ENCODE measurements at places on chromosomes 16 and 17.

DNA sequence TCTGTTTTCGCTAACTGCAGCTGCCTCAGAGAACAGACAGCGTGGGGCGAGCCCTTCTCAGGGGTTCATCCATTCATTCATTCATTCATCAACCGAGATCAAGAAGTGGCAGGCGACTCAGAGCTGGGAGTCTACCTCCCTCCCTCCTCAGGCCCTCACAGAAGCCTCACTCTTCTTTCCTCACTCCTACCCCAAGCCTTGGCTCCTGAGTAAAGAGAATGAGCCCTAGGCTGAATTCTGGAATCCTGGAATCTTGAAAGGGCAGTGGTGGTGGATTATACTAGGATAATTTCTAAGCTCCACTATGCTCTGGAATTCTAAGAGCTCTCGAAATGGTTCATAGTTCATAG, 2.3 kb upstream of the DLX3 start:
- DNase-seq: no peak

DNA sequence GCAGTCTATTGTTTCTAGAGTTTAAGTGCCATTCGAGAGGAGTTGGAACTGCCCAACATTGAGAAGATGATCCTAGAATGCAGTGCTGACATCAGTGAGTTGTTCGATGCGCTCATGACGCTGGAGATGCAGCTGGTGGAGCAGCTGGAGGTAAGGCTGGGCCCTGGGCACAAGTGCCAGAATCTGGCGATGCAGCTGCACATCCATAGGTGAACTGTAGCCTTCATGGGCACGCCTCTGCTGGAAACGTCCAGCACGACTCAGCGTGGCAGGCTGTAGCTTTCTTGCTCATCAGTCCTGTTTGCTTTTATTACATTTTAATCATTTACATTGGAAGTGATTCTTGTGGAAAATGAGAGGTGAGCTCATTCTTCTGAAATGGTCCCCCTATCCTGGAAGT, 31.7 kb downstream of the DRC3 start:
- DNase-seq: no peak

GRCh38 chr17:66717641-66718058, 117.3 kb upstream of the CACNG5 start:
- DNase-seq: no peak

- DNase-seq: no peak
These were observed 8.0 kb downstream of the CFAP20 start for GRCh38 chr16:58121132-58121531.

GRCh38 chr17:75404731-75405364, 630 bp downstream of the GRB2 start:
- DNase-seq: peak; percentile 41

DNA sequence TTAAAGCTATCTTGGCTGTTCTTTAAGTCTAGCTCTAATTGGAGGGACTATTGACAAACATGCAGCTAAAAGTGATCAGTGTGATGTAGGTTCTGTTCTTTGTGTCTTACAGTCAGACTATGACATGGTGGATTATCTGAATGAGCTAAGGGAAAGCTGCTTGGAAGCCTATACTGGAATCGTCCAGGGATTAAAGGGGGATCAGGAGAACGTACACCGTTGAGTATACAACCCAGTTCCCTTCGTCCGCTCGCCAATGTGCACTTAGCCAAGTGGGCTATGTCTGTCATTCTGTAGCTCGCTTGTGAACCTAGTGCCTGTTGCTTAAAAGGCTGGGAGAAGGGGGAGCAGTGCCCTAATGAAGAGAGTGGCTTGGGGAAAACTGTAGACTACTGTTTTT, 15.8 kb upstream of the TBKBP1 start:
- no peak for DNase-seq

DNA sequence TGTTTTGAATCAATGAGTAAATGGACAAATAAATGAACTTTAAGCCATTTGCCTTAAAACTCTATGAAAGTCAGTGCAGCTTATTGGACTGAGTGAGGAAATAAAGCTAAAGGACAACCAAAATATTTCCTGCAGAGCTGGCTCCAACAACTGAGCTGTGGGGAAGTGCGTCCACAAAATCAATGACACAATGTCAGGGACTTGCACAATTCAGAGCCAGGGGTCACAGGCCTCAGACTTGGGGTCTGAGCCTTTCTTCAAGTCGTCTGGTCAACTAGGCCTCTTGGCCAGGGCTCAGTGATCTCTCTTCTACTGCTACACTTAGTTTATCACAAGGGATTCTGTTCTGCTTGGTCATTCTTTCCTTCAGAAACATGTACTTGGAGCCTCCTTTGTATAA, 26.2 kb upstream of the RHBDL3 start:
- no peak for DNase-seq

DNA sequence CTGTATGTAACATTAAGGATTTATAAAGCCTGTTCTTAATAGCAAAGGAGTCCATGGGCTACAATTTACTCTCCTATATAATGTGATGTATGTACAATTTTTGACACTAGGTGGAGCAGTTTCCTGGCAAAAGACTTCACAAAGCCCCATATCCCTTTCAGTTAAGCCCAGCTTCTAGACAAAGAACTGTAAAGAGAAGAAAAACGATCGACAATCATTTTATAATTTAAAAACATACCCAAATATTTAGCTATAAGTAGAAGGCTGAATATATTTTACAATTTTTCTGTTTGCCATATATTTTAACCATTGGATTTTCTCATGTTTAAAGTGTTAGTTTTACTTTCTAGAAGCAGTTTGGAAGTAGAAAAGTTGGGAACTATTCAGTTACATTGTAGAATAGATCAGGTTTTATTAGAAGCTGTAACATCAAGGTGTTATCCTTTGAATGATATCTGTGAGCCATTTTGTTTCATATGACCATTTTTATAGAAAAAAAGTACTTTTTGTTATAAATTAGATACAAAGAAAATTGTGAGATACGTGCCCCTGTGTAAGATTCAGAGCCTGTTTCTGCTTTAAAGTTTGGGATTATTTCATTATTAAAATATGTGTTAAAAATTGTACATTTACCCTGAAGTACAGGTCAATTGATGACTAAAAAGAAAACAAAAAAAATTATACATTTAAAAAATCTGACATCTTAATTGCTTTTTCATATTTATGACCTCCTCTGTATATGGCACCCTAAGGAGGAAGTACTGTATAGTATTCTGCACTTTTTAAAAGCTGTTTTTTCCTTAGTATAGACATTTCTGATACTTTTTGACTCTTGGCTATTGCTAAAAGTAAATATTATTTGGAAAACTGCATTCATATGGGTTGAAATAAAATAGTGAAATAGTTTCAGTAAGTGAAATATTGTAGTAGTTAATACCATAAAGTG, 46.3 kb downstream of the VMP1 start:
- DNase-seq: no peak

DNA sequence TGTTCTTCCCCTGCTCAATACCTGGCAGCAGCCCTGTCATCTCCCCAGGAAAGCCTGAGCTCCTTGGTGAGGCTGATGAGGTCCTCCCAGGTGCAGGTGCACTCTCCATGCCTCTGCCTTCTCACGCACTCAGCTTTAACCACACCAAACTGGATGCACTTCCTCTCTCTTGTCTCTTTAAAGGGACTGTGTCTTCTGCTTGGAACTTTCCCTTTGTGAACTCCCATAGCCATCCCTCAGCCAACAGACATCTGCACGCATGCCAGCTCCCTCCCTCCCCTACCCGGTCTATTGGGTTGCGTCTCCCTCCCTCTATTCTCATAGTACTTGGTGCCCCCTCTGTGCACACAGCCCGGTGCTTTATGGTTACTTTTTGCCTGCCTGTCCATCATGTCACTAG, 231.2 kb downstream of the MSI2 start:
- no peak for DNase-seq

- no peak for DNase-seq
These were observed 45.9 kb downstream of the DDX19A start for GRCh38 chr16:70392606-70393005.

DNA sequence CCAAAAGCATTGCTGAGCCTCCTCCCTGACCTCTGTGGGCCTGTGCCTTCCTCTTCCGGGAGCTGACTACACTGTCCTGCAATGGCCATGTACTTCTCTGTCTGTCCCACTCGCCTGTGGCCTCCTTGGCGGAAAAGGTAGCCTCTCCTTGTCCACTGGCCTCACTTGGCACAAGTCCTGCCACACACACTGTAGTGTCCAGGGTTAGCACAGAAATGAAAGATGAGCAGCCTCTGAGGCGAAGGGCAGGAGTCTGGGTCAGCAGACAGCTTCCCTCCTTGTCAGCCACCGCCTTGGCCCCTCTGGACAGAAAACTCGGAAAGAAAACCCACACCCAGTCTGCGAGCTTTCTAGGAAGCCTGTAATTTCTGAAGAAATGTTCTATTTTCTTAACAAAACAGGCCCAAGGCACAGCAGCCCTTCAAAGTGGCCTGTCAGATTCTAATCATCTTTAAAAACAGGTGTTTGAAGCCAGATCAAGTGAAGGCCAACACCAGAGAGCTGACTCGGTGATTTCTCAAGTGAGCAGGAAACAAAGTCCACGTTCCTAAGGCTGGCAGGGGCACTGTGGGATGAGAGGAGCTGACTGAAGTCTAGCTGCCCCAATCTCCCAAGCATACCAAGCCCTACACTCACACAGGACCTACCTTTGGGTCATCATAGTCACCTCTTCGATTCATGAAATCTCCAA, 67.2 kb downstream of the GTF3C1 start:
- no peak for DNase-seq

DNA sequence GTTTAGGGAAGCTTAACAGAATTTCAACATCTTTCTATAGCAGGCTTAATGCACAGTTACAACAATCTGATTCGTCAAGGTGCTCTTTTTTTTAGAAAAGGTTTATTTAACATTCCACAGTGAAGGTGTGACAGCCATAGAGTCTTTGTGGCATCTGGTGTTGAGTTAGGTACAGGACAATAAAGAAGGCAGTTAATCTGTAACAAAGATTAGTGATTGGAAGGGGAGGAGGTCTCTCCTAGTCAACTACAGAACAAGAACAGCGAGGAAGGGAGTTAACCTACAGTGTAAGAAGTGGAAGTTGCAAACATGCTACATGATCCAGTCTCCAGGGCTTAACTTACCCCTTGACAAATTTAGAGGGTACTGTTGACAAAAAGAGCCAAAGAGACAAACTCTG, 3.0 kb upstream of the ZDHHC7 start:
- DNase-seq: no peak

DNA sequence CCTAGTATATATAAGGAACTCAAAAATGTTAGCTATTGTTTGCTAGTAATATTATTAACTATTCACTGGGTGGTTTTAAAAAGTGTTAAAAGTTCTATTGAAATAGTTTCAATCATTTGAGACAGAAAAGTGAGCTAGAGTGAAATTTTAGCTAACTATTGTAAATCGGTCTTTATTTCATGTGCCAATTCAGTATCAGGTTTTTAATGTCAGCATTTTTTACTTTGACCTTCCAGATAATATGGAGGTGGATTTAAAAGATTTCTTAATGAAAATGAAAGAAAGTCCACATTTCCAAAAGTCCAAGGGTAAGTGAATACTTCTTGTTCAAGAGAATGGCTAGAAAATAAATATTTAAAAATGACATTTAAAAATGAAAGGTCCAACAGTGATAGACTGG, 90.9 kb downstream of the EFCAB13 start:
- no peak for DNase-seq

DNA sequence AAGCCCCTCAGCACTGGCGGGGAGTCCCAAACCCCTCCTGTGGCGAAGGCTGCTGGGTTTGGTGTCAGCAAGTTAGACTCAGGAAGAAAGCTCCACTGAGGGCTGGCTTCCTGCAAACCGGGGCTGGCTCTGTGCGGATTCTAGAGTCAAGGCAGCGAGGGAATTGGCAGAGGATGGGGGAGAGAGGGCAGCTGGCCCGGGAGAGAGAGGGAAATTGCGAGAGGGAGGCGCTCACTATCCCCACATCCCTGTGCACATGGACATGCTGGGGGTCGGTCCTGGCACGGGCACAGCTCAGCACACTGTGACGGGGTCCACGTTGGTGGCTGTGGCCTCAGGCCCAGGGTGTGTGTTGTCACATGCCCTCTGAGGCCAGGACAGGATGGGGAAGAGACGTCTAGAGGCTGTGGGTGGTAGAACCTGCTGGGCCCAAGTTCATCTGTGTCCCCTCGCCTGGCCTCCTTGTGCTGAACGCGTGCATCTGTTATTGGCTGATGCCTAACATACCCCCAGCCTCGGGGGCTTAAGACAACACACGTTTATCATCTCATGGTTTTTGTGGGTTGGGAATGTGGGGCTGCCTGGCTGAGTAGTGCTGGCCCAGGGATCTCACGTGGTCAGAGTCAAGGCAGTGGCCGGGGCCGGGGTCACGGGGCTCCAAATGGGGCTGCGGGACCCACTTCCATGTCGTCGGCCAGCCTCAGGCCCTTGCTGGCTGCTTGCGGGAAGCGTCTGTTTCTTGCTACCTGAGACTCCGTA, 16.7 kb upstream of the JPH3 start:
- no peak for DNase-seq

DNA sequence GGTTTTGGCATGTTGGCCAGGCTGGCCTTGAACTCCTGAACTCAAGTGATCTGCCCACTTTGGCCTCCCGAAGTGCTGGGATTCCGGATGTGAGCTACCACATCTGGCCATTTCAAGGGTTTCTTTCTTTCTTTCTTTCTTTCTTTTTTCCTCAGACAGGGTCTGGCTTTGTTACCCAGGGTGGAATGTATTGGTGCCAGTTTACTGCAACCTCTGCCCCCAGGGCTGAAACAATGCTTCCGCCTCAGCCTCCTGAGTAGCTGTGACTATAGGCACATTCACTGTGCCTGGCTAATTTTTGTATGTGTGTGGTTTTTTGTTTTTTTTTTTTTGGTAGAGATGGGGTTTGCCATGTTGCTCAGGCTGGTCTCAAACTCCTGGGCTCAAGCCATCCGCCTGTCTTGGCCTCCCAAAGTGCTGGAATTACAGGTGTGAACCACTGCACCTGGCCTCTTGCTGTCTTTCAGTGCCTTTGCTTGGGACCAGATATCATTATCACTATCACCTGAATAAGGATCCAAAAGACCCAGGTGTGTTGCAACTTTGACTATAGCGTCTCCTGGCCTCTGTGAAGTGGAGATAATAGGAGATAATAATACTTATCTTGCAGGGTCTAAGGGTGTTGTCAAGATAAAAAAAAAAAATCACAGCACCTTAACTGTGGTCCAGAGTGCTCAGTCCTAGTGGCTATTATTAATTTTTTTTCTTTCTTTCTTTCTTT, 3.2 kb downstream of the FCSK start:
- DNase-seq: no peak
